ENCODE measurements at places on chromosomes 5 and 9.

GRCh38 chr5:80092486-80093107 is 57.4 kb downstream of the THBS4 start:
- DNase-seq, result no peak

GRCh38 chr9:131082774-131083512 is 13.4 kb upstream of the AIF1L start:
- DNase-seq, result peak; percentile 25

GRCh38 chr5:73654171-73654811 is 28.3 kb downstream of the ARHGEF28 start:
- DNase-seq, result no peak

GRCh38 chr9:28503573-28503972 is 930.3 kb upstream of the C9orf72 start:
- DNase-seq, result no peak

DNA sequence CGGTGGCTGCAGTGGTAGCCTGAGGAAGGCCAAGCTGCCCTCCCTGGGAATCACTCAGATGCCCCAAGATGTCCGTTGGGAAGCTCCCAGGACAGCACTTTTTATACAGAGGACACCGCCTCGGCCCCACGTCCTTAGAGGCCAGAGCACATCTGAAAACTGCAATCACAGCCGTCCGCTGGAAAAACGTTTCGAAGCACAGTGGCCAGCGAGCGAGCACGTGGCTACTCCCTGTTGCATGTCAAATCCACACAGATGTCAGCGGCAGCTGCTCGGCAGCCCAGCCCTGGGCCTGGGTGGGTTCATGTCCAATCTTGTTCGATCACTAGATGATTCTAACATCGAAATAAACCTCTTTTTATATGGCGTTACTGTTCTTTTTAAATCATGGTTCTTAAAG is 8.9 kb downstream of the PPP1R26 start:
- DNase-seq, result no peak

DNA sequence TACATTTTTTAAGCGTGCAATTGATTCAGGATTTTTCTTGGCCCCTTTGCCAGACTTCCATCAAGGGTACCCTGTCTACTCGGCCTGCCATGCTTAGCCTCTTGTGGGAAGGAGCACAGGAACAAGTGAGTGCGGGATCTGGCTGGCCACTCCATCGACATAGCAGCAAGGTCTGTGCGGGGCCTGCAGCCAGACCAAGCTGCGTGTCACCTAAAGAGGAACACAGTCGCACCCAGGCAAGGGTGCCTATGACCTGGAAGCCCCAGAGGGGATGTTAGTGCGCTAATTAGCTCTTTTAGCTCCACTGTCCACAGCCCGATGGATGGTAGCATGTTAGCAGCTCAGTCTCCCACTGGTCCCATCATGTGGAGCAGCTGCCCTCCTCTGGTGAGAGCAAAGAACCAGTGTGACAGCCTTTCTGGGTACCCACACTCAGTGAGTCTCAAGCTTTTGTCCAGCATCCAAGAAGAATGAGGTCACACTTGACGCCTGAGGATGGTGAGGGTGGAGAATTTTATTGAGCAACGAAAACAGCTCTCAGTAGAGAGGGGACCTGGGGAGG is 38.7 kb downstream of the FTMT start:
- no peak for DNase-seq

DNA sequence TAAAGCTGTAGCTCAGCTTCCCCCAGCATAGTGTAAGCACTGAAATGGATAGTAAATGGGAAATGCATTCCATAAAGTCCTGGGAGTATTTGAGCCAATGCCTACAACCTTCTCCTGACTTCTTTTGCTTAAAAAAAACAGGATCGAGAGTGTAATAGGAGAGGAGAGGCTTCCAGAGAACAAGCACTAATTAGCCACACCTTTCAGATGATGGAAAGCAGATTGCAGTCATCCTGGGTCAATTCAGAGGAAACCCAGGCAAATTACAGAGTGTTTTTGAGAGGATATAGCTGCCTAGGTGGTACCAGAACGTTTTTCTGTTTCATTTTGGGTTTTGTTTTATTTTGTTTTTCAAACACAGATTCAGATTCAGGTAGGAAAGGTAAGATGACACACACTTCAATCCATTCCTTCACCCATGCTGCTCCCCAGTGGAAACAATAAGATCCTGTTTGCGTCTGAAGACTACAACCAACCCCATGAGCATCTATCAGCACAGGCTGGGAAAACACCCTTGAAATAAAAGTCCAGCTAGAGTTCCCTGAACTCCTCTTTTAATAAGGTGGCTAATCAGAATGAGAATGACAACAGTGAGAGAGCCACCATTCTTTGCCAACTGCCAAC is 95.6 kb downstream of the RFK start:
- DNase-seq, result no peak

- DNase-seq, result no peak
Observed at GRCh38 chr9:93210974-93211653, 27.2 kb downstream of the WNK2 start.

DNA sequence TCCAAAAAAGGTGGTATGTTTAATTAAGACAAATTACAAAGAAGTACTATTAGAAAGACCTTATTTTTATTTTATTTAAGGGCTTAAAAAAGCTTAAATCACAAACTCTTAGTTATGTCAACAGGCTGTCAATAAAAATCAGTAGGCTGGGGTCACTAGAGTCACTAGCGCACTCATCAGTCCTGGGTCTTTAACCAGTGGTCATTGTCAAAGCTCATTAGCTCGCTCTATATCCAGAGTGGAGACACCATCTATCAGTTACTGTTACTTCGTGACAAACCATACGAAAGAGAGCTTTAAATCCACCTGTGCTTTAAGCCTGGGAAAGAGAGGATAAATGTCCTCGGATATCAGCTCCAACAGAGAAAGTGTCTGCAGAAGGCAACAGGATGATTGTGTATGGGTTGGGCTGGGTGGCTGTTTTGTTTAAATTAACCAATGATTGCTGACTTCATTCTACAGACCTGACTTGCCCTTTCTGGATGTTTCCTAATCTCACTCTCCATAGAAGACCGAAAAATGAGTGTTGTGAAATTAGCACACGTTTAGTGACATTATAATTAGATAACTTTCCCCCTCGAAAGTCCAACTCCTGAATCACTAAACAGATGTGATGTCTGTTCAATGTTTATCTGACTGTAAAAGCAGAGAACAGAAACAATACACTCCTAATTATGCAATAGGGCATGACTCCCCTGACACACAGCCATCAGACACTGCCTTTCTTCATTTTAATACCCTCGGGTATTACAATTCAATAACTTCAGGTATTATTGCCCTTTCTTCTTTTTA is 123.6 kb upstream of the TNPO1 start:
- no peak for DNase-seq

GRCh38 chr5:139468421-139468931 is 2.3 kb upstream of the SMIM33 start:
- peak; percentile 68 for DNase-seq

DNA sequence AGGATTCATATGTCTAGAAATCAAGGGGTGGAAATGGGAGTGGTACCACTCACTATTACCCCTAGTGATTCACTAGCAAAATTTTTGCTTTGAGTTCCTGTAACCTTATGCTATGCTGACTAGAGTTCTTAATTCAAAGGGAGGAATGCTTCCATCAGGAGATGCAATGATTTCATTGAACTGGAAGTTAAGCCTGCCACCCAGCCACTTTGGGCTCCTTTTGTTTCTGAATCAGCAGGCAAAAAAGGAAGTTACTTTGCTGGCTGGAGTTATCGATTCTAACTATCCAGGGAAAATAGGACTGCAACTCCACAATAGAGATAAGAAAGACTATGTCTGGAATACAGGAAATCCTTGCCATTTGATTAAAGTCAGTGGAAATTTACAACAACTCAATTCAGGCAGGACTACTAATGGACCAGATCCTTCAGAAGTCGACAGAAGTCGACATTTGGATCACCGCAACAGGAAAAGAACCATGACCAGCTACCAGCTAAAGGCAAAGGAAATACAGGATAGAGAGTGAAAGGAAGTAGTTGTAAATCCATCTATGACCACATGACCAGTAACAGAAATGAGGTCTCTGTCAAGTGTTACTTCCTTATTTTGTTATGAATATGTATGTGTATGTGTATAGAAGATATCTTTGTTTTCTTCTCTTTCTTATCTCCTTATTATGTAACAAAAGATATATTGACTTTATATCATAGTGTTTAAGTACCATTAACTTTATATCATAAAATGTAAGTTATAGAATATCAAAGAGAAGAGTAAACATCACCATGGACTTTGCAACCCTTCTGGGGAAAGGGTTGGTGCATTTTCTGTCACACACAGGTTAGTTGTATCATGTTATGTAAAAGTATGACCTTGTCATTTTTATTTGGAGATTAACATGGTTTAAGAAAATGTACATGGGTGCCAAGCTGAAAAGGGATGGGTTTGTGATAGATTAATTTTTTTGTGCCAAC is 198.7 kb upstream of the HAPLN1 start:
- DNase-seq, result no peak

- DNase-seq, result no peak
Observed at GRCh38 chr5:14668181-14668591, 3.7 kb downstream of the OTULIN start.

GRCh38 chr5:178483620-178484019 is 106.6 kb downstream of the COL23A1 start:
- no peak for DNase-seq

DNA sequence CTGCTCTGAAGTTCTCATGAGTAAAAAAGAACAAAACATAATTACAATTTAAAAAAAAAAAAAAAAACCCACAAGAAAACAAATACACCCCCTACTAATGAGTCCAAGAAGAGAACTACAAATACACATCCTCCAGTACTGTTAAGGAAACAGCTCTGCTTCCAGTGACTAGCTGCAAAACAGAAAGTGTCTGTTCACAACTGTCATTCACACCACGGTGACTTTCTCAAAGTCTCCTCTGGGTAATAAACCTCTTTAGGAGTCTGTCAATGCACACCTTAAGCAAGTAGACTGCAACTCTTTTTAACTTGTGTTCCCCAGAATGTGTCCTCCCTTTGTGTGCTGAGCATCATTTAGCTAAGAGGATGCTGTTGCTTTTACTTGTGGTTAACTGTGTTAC is 6.2 kb downstream of the REEP5 start:
- DNase-seq, result no peak
